ENCODE measurements at places on chromosomes 16 and 17.

DNA sequence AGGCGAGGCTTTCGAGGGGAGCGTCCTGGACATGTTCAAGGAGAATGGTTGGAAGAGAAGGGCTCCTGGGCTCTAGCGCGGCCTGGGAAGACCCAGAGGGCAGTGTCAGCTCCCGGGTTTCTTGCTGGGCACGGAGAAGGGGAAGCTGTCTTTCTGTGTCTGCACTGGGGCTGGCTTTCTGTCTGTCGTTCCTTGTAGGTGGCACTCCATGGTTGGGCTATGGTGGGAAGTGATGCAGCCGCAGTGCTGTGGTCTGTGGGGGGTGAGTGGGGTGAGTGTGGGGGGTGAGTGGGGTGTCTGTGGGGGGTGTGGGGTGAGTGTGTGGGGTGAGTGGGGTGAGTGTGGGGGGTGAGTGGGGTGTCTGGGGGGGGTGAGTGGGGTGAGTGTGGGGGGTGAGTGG, 13.7 kb downstream of the RNF213 start:
- DNase-seq: no peak

- no peak for DNase-seq
Measured at GRCh38 chr17:66330646-66331037, 28.2 kb downstream of the PRKCA start.

GRCh38 chr16:85222155-85222863, 110.0 kb upstream of the CIBAR2 start:
- DNase-seq: no peak

GRCh38 chr17:68184816-68185436, 62.9 kb upstream of the AMZ2 start:
- no peak for DNase-seq

- no peak for DNase-seq
Measured at GRCh38 chr17:31919802-31920525, 16.8 kb upstream of the SUZ12 start.

DNA sequence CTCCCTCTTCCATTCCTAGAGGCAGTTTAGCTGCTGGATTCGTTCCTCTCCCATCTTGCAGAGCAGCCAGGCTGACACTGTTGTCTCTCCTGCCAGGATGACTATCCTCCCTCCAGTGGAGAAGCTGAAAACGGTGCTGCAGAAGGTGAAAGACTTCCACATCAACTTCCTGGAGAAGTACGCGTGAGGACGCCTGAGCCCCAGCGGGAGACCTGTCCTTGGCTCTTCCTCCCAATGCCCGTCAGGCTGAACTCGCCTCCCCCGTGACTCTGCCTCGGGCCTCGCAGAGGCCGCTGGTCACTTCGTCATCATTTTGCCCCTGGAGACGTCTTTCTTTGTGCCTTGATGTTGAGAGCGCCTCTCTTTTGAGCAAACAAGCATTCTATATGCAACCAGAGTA, 44.6 kb downstream of the GPT2 start:
- DNase-seq: no peak

DNA sequence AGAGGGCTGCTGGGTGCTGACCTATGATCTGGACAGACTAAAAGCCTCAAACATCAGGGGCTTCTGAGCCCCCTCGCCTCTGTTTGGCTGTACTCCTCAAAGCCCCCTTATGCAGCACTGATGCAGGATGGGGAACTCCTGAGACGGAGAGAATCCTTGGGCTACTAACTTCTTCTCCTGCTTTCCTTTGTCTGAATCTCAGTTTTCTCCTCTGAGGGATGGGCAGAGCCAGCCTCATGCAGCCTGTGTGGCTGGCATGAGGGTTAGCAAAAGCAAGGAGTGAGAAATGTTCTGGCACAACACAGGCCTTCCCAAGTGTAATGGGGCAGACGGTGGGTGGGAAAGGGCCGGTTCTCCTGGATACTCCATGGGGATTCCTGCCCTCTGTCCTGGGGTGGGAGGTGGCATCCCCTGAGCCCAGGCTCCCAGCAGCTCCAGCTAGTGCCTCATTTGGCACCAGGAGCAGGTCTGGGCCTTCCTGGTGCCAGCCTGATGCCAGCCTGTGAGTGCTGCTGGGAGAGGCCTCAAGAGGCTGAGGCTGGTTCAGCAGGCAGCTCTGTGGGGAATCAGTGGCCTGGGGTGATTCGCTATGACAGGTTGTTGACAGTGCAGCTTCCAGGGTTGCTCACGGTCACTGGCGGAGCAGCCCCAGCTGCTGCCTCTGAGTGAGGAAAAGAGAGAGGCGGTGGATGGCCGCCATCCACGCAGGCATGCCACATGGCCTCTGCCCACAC, 4.0 kb upstream of the BRD7 start:
- DNase-seq: no peak

DNA sequence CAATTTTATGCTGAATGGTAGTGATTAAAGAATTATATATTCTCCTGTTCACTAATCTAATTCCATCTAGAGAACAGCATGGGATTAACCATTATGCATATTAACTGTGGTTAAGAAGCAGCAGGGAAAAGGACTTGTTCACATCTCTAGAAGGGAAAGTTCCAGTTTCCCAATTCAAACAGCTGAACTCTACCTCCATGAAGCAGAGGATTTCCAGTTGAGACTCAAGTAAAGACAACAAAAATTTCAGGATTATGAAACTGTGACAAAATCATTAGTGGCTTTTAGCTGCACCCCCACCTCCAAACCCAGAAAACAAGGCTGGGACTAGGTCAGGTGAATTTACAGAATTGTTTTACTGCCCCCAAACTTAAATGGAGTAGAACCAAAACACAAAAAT, 73.6 kb downstream of the USP32 start:
- no peak for DNase-seq

DNA sequence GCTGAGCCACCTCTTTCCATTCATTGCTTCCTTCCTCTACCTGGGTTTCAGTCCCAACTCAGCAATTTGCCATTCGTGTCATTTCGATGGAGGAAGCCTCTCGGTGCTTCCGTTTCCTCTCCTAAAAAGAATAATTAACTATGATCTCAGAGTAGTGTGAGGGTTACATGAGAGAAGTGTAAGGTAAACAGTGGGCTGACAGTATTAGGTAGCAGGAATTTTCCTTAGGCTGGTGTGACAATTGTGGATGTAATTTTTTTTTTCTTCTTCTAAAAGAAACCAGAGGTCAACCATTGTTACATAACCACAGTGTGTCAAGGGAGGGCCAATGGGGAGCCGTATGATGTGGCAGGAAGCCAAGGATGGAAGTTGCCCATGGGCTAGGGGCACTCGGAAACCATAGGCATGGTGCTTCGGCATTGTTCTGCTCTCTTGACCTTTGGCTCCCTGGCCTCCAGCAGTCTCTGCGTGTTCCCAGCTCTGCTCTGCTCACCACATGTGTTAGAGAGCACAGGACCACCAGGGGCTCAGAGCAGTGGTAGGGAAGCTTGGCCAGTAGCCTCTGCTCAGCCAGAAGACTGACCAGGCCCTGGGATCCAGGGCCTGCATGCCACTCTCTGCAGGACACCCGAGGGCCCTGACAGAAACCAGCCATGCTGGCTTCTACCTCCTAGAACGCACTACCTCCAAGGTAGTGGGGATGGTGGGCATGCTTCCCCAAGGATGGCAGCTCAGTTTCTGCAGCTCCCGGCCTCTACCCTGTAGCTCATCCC, 2.0 kb upstream of the TOP2A start:
- DNase-seq: no peak

GRCh38 chr17:66507103-66507923, 204.9 kb downstream of the PRKCA start:
- DNase-seq: no peak

DNA sequence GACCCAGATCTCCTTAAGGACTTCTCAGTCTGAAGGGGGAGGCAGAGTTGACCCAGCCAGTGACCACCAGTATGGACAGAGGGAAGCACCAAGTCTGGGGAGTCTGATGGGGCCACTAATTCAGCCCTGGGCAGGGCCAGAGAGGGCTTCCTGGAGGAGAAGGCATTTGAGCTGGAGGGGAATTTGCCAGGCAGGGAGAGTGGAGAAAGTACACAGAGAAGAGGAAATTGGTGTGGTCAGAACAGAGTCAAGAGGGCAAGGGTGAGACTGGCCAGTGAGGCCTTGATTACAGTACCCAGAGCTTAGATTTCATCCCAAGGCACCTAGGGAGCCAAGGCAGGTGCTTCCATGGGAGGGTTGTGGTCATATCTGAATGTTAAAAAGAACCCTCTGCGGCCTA, 36.3 kb downstream of the MYO15A start:
- DNase-seq: no peak

DNA sequence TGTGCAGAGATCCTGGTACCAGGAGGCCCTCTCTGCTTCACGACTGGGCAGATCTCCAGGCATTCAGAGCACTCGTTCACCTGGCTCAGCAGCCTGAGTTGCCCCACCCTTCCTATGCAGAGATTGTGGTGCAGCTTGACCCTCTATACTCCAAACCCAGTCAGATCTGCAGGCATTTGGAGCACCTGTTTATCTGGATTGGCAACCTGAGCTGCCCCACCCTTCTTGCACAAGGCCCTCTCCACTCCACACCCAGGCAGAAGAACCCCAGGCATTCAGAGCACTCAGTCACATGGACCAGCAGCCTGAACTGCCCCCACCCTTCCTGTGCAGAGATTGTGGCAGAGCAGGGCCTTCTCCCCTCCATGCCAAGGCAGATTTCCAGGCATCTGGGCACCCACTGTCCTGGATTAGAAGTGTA, 88.4 kb upstream of the CDH5 start:
- no peak for DNase-seq

- no peak for DNase-seq
Measured at GRCh38 chr16:52545222-52545897, 1.6 kb downstream of the TOX3 start.

- DNase-seq: no peak
Measured at GRCh38 chr16:72120026-72120425, 26.4 kb downstream of the DHX38 start.

GRCh38 chr16:16101585-16101984, 121.7 kb downstream of the ABCC6 start:
- DNase-seq: no peak

DNA sequence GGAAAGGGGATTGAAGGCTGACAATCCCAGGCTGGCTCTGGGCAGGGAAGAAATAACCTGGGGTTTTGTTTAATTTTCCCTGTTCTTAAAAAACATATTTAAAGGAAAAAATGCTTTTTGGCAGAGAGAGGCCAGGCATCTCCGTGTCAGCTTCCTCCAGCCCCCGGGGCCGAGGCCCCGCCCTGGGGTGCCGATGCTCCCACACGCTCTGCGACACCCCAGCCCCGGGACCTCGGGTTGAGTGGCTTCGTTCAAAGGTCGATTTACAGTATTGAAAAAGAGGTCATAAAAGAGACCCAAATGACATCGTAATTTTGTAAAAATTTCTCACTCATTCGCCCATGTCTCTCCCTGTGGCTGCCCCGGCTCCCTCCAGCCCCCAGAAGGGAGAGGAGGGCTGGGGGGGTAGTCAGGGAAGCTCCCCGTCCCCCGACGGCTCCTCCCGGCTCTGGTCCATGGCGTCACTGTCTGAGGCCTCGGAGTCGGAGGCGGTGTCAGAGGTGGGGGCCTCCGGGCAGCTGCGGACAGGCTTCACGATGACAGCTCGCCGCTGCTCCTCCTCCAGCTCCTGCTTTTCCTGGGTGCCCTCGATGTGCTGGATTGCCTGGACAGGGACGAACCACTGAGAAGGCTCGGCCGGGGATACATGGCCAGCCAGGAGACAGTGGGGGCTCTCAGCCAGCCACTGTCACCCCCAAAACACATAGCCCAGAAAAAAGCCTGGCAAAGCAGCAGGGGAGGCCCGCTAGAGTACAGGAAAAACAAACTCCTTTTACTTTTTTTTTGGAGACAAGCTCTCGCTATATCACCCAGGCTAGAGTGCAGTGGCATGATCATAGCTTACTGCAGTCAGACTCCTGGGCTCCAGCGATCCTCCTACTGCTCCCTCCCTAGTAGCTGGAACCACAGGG, 14.9 kb downstream of the TFAP4 start:
- DNase-seq: no peak

DNA sequence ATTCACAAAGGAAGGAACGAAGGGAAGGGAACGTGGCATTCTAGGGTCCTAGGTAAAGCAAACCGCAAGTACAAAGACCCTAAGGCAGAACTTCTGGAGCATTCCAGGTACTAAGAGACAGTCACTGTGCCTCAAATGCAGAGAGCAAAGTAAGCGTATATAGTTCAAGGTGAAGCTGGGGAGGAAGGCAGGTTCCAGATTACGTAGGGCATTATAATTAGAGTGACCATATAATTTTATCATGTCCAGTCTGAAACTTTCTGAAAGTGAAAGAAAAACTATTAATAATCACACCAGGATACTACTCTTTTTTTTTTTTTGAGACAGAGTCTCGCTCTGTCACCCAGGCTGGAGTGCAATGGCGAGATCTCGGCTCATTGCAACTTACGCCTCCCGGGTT, 25.7 kb downstream of the METTL16 start:
- DNase-seq: no peak

DNA sequence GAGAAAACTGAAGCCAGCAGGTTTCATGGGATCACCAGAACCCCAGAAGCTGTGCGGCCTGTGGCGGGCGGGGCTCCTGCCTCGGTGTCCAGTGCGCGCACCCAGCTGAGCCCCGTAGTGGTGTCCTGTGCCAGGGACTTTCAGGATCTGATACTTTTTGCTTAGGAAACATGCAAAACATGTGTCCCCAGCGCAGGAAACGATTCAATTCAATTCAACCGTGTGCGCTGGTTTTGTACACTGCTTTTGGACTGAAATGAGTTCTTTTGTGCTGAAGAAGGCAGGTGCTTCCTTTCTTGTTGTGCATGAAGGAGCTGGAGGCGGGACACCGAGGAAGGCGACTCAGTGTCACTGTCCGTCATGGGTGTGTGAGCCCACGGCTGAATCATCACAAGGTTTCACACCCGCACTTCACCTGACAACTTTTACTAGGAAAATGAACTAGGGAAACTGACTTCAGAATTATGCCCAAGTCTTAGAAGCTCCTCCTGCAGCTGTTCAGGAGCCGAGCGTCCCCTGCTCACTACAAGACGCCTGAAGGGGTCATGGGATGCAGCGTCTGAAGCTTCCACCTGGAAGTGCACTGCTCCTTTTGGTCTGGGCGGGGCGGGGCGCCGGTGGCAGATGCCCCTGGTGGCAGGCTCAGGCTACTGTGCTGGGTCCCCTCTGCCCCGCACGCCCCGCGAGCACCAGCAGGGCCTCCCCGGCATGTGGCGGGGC, 31.4 kb upstream of the ZNF750 start:
- no peak for DNase-seq

- DNase-seq: no peak
Measured at GRCh38 chr17:81398832-81399411, 3.7 kb downstream of the BAHCC1 start.

DNA sequence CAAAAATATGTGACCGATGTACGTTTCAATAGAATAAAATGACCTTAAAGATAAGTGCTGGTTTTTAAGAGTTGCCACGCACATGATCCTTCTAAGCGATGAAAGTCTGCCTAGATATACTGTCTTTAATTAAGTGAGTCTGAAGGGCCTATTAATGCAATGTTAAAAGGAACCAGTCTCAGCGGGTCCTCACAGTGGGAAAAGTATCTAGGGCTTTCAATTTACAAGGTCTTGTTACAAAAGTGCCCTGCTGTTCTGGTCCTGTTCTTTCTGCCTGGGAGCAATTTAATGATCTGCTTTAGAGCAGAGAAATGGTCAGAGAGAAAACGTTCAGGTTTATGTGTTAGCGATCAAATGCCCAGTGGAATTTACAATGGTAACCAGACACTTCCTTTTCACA, 864.0 kb downstream of the KCNJ2 start:
- no peak for DNase-seq
